Stimulated activated CD4-positive, alpha-beta T cell treated with anti-CD3 and anti-CD28 coated beads, Interleukin-12 subunit alpha, Interleukin-12 subunit beta, amount 100 ng/mL, for 48 hours (primary cell): ENCODE measurements at places on chromosomes 11 and 22.

GRCh38 chr11:34288492-34288891, 69.3 kb downstream of the ABTB2 start:
- no peak for DNase-seq

- DNase-seq = no peak
Observed at GRCh38 chr11:67636962-67637361, 2.6 kb downstream of the TBX10 start.

GRCh38 chr11:44731685-44732430, 5.1 kb downstream of the TSPAN18 start:
- no peak for DNase-seq

DNA sequence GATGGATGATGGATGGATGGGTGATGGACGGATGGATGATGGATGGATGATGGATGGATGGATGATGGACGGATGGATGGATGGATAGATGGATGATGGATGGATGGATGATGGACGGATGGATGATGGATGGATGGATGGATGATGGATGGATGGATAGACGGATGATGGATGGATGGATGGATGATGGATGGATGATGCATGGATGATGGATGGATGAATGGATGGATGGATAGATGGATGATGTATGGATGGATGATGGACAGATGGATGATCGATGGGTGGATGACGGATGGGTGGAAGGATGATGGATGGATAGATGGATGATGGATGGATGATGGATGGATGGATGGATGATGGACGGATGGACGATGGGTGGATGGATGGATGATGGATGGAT, 21.1 kb downstream of the KCTD17 start:
- no peak for DNase-seq

- no peak for DNase-seq
Observed at GRCh38 chr11:59801981-59802638, 8.5 kb downstream of the MRPL16 start.

DNA sequence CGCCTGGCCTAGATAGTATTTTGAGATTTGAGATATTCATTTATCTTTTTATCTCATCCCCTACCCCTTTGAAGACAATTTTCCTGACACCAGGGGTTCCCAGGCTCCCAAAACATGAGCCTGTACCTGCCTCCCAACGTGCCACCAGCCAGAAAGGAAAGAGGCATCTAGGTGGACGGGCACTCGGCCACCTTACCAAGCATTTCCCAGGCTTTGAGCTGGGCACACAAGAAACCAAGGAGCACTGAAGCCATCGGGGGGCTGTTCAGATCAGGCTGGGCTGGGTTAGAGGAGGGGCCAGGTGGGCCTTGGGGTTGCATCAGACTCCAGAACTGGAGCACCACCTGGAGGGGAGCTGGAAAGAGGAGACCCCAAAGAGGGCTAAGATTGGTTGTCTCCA, 28.5 kb upstream of the BAIAP2L2 start:
- DNase-seq = no peak

GRCh38 chr11:16815047-16815767, 76.8 kb downstream of the C11orf58 start:
- no peak for DNase-seq

DNA sequence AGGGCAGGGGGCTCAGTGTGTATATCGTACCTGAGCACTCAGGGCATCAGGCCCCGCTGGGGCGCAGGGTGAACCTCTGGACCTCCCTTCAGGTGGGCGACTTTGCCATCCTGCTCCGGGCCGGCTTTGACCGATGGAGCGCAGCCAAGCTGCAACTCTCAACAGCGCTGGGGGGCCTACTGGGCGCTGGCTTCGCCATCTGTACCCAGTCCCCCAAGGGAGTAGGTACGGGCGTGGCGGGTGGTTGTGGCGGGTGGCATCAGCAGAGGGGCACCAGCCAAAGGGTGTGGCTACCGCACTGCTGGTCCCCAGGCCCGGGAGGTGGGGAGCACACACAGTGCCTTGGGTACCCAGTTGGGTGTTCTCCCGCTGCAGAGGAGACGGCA, 6.3 kb downstream of the SLC39A13 start:
- no peak for DNase-seq
